ENCODE measurements at places on chromosomes 4 and X.
A peak's percentile ranks its signal among the peaks of the same experiment; 100 is the strongest.

- DNase-seq: no peak
These were observed 34.2 kb upstream of the CRMP1 start for GRCh38 chr4:5927116-5927515.

- DNase-seq: no peak
These were observed 38.8 kb downstream of the GRIA3 start for GRCh38 chrX:123222920-123223319.

DNA sequence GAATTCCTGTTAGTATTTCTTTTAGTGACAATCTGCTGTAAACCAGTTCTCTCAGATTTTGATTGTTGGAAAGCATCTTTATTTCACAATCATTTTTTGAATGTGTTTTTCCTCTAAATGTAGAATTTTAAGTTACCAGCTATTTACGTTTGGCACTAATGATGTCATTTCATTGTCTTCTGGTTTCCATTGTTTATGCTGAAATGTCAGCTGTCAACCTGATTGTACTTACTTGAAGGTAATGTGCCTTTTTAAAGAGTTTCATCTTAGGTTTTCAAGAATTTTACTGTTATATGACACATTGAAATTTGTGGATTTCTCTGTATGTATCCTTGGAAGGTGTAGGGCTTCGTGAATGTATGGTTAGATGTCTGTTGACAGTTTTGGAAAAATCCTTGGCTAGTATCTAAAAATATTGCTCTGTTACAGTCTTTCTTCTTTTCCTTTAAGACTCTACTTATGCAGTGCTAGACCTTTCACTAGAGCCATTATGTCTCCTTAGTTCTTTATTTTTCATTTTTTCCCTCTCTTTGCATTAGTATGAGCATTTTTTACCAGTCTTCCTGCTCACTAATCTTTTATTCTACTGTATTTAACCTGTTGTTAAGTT lies 30.4 kb downstream of the SMAD1 start:
- DNase-seq: no peak

DNA sequence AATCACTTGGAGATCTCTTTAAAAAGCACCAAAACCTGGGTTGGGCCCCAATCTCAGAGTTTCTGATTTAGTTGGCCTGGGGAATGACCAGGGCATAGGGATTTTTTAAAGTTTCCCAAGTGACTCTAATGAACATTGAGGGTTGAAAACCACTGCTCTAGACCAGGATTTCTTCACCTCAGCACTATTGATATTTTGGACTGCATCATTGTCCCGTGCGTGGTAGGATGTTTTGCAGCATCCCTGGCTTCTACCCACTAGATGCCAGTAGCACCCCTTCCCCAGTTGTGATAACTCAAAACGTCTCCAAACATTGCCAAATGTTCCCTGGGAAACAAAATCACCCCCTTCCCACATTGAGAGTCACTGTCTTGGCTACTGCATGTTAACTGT lies 61.8 kb downstream of the ATXN3L start:
- DNase-seq: no peak

DNA sequence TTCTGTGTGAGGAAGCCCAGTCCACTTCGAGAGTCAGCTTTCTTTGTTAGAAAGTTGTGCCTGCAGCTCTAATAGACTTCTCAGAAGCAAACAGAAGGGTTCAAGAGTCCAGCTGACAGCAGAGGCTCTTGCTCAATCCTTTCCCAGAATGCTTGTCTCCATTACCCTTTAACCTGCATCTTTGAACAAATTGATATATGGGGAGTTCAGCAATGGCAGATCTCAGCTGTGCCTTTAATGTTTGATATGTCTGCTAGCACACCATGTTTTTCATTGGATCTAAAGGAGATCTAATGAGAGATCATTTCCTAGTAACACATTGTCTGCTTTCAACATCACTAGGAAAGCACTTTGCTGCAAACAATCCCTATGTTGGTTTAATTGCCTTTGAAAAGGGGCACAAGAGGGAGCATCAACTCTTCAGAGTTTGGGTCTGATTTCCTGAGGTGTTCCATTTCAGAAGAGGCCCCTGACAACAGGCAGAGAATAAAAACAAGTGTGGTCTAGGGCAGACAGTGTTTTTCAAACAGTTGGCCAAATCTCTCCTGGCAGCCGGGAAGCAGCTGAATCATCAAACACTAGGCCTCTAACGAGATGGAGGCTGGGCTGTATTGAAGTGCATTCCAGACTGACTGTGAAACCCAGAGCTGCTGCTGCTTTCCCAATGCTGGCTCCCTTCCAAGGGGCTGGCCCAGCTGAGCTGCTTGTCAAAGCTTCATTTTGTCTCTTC lies 55.5 kb downstream of the LUZP4 start:
- peak; percentile 2 for DNase-seq

- no peak for DNase-seq
These were observed 69.1 kb upstream of the EOLA2 start for GRCh38 chrX:150007356-150007755.

GRCh38 chr4:189858435-189858834 lies 82.2 kb upstream of the FRG1 start:
- no peak for DNase-seq

GRCh38 chrX:135345107-135345589 lies 35.9 kb downstream of the ETDC start:
- DNase-seq: no peak

- DNase-seq: no peak
These were observed 54.3 kb downstream of the LRBA start for GRCh38 chr4:150960818-150961217.

DNA sequence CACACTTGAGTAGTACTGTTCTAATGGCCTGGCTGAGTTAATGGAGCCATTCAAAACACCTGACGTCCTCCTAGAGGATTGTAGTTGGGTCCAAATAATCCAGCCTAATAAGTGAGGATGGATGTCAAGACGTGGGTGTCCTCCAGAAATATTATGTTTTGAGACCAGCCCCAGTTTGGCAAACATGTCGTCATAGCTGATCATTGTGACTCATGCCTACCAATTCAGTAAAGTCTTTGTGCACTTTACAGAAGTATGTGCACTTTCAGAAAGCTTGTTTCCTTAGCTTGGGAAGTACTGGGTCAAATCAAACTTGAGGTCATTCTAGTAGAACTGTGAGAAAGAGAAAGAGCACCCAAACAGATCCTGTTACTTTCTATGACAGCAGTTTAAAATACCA lies 37.6 kb upstream of the GLRA2 start:
- no peak for DNase-seq

DNA sequence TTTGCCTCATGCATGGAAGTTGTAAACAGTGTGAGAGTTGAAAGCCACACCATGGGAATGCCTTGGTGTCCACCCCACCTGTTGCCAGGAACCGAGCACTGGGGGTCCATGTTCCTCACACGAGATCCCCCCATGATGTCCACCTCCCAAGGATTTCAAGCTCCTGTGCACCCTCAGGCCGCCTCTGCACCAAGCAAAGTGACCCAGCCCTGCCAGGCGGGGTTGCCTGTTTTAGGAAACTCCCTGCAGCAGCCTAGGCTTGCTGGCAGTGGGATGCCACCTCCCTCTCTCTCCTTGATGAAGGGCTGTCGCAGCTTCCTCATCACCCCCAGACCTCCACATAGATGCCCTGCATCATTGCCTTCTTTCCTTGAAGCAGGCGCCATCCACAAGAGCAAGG lies 82.8 kb downstream of the GPR143 start:
- no peak for DNase-seq

GRCh38 chr4:20480165-20480947 lies 219.9 kb upstream of the PACRGL start:
- no peak for DNase-seq

DNA sequence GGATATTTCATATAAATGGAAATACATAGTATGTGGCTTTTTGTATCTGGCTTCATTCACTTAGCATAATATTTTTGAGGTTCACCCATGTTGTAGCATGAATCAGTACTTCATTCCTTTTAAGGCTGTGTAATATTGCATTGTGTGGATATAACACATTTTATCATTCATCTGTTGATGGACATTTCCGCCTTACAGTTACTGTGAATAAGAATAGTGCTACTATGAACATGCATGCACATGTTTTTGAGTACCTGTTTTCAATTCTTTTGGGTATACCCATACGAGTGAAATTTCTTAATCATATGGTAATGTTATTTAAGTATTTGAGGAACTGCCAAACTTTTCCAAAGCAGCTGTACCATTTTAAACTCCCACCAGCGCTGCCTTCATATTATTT lies 539.6 kb upstream of the DIPK2B start:
- DNase-seq: no peak

DNA sequence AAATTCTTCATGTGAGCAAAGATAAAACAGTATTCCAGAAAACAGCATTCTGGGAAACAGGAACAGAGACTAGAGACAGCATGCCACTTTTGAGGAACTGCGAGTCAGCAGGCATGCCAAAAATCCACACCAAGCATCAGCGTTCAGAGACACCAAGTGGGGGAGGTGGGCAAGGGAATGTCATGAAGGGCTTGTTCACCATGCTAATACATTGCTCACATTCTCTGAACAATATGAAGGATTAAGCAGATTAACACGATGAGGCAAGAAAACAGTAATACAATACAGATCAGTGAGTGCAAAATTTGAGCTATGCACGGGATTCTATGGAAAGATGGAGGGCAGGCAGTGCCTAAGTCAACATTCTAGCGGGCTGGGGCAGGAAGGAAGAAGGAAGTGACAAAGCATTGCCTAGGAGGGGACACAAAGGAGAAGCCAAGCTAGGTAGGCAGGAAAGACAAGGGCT lies 278.3 kb downstream of the FBXW7 start:
- no peak for DNase-seq

DNA sequence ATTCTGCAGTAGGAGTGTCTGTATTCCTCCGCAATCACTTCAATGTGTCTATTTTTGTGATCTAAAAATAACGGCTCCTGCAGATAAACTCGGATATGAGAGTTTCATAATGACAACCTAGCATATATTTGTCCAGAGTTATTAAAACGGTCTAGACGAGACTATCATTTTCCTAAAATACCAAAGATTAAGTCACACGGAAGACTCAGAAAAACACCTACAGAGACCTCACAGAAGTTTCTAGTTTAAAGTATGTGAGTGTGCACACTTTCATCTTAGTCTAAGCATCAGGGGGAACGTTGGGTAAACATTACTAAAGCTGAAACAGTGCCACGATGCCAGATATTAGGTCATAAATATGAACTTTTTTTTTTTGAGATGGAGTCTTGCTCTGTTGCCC lies 156.9 kb downstream of the AFAP1 start:
- DNase-seq: no peak

DNA sequence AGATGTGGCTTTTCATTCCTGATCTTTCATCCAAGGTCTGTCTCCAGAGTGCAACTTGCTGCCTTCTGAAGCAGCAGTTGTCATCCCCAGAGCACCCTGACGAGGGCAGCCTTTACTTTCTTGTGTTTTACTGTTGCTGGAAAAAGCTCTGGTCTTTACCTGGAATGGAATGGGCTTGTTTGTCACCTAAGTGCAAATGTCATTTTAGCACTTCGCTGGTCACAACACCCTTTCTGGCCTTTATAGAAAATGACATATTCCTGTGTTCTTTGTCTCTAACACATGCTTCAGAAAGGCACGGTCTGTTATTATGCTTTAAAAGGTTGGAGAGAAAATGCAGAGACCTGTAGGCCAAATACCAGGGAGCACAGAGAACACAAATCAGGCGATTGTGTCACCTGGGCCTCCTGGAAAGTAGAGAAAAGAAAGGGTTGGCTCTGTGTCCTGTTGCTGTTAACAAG lies 332.7 kb upstream of the IGFBP7 start:
- DNase-seq: no peak

DNA sequence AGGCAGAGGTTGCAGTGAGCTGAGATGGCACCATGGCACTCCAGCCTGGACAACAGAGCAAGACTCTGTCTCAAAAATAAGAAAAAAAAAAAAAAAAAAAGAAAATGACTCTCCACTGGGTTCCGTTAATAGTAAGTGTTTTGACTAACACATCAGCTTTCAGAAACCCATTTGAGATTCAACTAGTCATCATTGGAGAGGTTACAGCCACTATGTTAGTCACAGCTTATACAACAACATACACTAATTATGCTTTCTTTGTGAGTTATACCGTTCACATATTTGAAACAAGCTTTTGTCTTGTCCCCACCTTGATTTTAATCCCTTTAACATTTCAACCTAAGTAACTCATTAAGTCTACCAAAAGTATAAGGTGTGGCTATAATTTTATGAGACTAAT lies 48.2 kb downstream of the HADH start:
- no peak for DNase-seq

DNA sequence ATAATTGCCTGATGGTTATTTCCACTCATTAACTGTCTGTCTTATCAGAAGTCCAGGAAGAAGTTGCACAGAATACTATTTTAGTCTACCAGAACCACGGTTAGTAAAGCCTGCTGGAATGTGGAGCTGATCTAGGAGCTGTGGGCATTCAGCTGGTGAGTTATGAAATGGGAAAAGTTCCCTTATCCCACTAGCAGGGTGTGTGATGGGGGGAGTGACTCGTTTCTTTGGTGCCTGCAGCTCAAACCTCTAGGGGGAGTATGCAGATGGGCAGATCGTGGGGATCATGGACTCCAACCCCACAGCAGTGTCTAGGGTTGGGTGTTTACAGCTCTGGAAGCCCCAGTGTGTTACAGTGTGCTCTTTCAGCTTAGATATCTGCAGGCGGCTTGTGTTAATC lies 305.7 kb upstream of the BOD1L1 start:
- DNase-seq: no peak

- no peak for DNase-seq
These were observed 189.8 kb upstream of the AFF2 start for GRCh38 chrX:148310426-148311165.

DNA sequence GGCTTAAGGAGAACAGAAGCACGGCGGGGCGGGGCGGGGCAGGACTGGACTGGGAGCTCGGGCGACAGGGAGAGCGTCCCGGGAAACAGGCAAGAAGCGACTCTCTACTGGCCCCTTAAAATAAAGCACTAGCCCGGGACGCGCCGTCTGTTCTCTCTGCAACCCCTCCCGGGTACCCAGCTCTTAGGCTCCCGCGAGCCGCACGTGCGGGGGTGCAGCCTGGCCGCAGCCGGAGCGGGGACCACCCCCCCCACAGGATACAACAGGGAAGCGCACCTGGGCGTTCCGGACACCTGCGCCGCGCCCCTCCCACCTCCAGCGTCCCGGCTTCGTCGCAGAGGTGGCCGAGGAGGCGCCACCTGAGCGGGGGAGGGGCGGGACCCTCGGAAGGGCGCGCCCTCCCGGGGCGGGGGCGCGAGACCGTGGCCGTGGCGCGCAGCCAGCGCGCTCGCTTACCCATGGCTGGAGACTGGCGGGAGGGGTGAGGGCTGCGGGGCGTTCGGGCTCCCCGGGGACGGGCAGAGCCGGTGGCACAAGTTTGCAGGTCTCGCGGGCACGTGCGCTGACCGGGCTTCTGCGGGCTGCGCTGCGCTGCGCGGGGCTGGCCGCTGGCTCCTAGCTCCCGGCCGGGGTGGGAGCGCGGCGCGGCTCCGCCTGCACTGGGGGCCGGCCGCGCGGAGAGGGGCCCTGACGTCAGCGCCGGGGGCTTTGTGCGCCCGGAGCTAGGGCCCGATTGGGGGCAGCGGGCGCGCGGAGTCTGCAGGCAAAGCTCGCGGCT lies 91.5 kb downstream of the GEMIN8 start:
- no peak for DNase-seq

DNA sequence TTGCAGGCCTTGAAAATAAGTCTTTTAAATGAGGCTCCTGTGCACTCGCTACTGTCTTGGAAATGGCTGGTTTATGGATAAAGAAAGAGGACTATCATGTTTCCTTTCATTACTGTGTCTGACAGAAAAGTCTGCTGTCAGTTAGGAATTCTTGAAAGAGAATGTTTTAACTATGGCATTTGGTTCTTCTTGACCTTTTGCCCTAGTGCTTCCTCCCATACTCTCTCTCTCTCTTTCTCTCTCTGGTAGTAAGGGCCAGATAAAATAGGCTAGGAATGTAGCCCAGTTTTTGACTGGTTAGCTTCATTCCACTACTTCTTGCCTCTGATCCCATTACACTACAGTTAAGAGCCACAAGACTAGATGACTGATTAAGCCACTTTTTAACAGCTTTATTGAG lies 29.8 kb downstream of the YY2 start:
- no peak for DNase-seq
